NCI-H1417 treated with DMSO at 0.1 percent for 48 hours (cell line): ENCODE measurements at places on chromosomes 5 and 9.

DNA sequence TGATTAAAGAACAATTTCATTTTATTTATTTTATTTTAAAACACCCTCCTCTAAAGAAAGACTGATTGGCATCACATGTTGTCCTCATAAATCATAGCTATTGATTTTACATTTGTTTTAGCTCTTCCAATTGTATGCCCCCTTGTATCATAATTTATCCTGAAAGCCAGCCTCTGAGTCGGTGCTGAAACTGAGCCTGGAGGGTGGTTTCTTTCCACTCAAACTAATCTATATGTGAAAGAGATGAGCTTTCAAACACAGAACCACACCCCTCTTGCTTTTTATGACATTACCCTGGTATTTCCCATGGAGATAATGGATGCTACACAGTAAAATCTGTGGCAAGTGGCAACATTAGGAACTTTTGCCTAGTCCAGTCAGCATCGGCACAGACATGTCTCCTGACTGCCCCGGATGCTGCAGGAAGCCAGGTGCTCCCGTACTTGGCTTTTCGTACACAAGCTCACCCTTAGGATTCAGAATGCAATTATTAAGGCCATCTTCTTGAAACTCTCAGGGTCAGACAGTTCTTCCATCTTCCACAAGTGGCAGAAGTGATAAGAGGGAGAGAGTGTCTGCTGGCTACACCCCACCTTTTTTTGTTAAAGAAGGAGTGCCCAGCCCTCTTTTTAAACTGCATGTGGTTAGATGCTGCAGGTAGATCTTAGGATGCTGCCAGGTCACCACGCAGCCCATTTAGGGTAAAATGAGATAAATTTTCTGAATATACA lies 91.1 kb downstream of the SNCAIP start:
- DNase-seq, result no peak

DNA sequence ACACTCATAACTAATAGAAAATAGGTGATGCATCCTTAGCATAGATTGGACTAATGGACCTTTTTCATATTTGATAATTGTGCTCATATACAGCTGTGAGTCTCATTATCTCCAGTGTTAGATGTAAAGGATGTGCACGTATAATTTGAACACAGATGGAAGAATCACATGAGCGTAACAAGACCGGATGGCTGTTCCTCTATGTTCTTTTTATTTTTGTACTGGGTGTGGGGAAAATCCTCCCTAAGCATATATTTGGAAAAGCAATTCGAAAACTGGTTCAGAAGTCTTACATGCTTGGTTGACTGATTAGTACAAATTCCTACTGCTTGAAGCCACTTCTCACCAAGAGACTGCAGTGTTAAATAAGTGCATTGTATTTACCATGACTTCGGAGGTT lies 230.2 kb downstream of the AOPEP start:
- DNase-seq, result no peak

GRCh38 chr5:2184026-2184366 lies 301.3 kb upstream of the IRX4 start:
- no peak for DNase-seq

GRCh38 chr9:94081864-94082463 lies 2.3 kb upstream of the PTPDC1 start:
- no peak for DNase-seq

DNA sequence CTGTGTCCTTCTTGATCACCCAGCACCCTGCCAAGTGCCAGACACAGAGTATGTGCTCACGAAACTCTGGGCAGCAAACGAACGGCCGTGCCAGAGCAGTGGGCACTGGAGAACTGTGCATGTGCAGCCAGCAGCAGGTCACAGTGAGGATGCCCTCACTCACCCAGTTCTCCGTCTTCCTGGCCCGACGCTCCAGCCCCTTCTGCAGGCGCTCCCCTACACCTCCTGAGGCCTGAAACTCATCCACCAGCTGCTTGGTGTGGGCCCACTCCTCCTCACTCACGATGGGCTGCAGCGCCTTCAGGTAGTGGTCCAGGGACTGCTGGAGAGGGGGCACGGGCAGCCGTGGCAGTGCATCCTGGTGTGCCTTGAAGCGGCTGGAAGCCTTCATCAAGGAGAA lies 2.9 kb downstream of the CRAT start:
- no peak for DNase-seq

GRCh38 chr9:37029776-37030610 lies 4.1 kb downstream of the PAX5 start:
- DNase-seq, result no peak

DNA sequence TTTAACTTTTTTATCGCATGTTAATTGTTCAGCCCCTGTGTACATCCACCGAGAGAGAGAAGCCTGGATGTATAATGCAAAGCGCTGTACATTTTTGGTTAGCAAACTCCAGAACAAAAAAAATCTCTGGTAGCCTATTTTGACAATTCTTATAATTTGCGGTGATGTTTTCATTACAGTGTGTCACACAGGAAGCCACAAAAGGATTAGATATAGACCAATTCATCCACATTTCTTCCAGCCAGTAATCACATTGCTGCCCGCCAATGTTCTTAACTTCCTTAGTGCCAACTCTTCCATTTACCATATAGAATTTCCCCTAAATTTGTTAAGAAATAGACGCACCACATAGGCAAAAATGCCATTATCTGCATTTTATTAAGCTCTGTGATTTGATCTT lies 435.6 kb downstream of the EFNA5 start:
- no peak for DNase-seq

DNA sequence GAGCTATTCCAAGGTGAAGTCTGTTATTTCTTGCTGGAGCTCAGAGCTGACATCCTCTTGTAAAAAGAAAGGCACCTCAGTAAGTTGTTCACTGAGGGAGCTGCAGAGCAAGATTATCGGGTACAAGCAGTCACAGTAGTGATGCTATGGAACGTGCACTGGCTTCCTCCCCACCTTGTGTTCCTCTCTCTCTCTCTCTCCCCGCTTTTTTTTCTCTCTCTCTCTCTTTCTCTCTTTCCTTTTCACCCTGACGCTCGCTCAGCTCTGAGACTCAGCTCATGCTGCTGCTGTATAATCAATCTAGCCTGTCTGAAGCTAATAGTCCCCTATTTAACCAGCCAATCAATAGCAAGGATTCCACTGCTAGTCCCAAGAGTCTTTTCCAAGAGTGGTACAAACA lies 587.6 kb upstream of the CDH18 start:
- DNase-seq, result no peak

GRCh38 chr5:43304525-43304924 lies 8.7 kb downstream of the HMGCS1 start:
- DNase-seq, result no peak

DNA sequence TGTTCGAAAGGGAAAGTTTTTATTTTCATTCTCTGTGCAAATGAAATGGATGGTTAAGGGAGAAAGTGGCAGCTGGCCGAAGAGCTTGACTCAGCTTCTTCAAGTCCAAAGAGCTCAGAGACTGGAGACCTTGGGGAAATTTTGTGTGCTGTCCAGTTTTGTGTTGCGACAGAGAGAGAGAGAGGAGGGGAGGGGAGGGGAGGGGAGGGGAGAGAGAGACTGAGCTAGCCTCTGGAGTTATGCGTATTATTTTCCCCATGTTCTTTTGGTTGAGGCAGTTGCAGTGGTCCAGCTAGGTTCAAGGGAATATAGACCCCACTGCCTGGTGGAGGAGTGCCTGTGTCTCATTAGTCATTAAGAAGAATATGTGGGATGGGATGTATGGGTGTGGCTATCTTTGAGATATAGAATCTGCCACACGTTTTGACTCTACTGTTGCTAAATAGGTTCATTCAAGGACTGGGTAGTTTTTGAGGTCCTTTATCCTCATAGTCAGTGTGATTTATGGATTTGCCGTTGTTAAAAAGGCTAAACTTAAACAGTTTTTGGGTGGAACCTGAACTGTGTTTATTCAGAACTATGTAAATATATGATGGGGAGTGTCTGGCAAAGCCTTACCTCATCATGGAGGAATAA lies 69.7 kb downstream of the ARHGAP26 start:
- no peak for DNase-seq

GRCh38 chr5:150184990-150185912 lies 4.6 kb upstream of the SLC6A7 start:
- DNase-seq, result no peak

GRCh38 chr5:55066277-55066676 lies 36.2 kb upstream of the GZMA start:
- DNase-seq, result no peak

- DNase-seq, result no peak
These were observed 119.3 kb downstream of the SSBP2 start for GRCh38 chr5:81631621-81632020.

DNA sequence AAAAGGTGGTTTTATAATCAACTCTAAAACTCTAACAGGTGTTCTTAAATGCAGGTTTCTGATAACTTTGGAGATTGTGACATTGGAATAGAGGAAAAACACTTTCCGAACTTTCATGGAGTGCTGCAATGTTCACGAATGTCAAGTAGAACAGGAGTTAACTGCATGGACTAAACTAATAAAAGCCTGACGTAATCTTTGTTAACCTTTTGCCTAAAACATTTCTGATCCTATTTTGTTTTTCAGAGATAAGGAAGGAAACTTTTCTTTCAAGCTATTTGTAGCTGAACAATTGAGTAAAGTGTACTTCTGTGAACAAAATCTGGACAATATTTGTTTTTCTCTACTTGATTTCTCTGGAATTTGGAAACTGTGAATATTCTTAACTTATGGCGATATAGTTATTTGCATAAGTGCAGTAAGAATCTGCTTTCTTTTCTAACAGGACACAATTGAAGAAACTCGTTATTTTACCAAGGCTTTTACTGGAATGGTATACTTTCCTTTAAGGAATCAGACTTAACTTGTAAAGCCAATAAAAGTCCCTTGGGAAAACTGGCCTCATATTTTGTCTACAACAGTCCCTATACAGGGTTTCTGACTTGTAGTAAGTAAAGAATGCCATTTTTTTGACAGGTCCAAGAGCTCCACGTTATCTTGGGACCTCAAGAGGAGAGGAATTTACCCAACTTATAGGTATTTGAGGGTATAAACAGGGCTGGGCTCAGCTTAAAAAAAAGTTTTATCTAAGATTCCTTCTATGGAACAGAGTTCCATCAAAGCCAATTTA lies 154.7 kb downstream of the NXNL2 start:
- DNase-seq, result no peak

GRCh38 chr5:149414405-149415065 lies 35.4 kb upstream of the IL17B start:
- no peak for DNase-seq
